Fibroblast of mammary gland (primary cell): ENCODE measurements at places on chromosomes 11 and 22.

DNA sequence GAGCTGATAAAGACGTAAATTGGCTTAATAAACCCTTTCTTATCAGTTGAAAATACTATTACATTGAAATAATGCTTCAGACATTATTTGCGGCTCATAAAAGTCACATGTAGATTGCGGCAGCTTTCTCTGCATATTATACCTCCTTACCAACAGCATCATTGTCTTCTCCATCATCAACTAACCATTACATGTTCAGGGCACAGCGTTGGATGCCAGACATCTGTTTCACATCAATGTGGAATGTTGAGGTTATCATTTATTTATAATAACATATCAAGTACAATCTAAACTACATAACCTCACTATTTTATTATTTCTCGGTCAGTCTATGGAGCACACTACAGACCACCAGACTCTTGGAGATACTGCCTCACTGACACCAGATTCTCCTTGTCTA is 573.8 kb upstream of the FAT3 start:
- no peak for DNase-seq

DNA sequence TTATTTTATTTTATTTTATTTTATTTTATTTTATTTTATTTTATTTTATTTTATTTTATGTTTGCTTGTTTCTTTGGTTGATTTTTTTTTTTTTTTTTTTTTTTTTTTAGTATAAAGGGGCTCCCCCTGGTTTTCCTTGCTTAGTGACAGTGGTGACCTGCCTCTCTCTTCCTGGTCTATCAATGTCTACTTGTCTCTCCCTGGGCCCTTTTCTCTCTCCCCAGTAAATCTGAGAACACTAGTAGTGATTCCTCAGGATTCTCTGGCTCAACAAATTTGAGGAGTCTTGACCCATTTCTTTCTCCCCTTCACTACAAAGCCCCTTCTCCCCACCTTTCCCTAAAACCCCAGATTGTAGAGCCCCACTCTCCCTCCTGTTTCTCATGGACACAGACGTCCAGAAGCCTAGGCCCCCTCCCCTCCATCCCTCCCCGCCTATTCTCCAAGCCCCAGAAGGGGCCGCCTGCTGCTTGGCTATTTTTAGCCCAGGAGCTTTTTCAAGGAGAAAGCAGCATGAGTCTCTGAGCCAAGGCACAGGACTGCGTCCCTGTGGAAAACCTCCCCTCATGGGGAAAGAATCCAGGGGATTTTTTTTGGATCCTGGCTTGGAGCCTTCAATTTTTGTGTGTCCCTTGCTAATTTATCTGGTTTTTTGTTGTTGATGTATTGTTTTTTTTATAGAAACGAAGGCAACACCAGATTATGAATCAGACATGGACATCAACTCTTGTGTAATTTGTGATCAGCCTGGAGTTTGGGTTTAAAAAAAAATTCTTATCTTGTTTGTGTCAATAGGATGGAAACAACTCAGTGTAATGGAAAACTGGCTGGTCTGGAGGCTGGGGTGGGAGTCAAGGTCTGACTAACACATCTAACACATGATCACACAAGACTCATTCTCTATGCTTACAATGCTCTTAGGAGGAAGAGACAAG is 17.5 kb upstream of the ACCSL start:
- DNase-seq, result peak; percentile 94

DNA sequence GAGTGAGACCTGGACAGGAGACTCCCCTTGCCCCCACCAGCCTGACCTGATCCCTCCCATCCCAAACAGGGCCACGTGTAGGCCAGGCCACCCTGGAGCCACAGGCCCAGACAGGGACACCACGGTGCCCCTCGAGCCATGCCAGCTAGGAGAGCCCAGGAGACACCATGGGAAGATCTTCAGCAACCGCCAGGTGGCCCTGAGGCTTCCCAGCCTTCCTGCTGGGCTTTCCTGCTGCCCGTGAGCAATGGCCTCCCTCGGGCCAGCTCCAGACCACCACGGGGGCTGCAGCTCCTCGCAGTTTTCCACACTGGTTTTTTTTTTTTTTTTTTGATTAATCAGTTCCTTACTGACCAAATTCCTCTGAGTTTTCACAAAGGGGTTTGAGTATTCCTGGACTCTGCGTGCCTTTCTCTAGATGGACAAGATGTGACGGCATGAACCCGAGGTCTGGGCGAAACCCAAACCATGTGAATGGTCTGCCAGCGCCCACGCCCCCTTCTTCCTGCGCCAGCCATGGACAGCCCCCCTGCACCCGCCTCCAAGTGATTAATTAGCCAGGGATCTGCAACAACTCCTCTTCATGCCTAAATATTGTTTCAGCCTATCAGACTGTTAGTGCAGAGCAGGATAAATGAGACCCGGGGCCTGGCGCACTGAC is 40.9 kb downstream of the TBX1 start:
- peak; percentile 85 for DNase-seq

DNA sequence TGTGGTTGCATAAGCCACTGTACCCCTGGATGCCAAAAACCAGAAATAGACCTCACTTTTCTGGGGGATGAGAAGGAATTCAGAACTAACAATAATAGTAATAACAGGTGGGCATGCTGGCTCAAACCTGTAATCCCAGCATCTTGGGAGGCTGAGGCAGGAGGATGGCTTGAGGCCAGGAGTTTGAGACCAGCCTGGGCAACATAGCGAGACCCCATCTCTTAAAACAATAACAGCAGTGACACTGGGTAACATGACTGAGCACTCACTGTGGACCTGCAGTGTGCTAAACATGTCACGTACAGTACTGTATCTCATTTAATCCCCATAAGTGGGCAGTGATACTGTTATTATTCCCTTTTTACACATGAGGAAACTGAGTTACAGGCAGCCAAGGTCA is 10.0 kb downstream of the FLRT1 start:
- DNase-seq, result no peak

GRCh38 chr11:127496165-127496564 is 495.6 kb upstream of the KIRREL3 start:
- no peak for DNase-seq

GRCh38 chr11:111741751-111742150 is 24.4 kb downstream of the PPP2R1B start:
- DNase-seq, result no peak

DNA sequence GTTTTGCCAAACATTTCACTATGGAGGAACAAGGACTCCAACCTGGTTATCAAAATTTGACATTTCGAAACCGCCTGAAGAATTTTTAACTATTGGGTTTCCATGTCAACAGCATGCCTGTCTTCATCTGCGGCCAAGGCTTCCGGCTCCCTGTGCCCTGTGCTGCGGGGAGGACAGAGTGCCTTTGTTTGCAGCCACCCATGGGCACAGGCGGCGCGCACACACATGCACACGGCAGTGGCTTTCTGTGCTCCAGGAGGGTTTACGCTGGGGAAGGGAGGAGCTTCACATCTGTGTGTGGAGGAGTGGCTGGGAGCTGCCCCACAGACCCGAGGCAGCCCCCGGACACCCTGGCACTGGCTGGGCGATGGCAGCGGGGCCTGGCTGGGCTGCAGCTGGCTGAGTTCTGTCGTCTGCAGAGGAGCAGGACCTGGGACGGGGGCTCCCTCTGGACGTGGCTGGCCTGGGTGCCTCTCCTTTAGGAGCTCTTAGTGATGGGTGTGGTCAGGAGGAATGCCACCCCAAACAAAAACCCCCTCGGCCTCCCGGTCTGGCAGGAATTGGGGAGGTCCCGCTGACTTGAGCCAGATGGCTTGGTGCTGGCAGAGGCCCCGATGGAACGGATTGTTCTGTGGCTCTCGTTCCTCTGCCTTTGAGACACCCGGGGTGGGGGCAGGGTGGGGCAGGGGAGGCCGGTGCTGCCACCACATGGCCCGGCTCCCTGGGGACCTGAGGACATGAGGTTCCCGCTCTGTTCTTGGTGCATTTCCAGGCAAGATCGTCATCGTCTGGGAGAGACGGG is 1290.9 kb downstream of the BRD1 start:
- no peak for DNase-seq

DNA sequence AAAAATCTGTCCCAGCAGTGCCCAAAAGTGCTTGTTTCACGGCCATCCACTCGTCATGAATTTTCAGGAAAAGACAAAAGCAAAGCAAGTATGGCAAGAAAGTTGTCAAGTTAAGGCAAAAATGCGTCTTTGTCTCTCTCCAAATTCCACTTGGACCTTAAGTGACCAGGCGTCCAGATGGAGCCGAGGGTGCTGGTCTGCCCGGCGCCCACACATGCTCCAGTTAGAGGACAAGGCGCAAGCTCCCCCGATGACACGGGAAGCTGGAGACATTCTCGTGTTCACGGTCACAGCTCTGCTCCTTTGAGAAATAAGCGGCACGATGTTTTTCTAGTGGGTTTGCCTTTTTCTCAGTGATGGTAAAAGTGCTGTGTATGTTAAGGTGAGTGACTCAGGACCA is 219.0 kb downstream of the BRD1 start:
- DNase-seq, result no peak

DNA sequence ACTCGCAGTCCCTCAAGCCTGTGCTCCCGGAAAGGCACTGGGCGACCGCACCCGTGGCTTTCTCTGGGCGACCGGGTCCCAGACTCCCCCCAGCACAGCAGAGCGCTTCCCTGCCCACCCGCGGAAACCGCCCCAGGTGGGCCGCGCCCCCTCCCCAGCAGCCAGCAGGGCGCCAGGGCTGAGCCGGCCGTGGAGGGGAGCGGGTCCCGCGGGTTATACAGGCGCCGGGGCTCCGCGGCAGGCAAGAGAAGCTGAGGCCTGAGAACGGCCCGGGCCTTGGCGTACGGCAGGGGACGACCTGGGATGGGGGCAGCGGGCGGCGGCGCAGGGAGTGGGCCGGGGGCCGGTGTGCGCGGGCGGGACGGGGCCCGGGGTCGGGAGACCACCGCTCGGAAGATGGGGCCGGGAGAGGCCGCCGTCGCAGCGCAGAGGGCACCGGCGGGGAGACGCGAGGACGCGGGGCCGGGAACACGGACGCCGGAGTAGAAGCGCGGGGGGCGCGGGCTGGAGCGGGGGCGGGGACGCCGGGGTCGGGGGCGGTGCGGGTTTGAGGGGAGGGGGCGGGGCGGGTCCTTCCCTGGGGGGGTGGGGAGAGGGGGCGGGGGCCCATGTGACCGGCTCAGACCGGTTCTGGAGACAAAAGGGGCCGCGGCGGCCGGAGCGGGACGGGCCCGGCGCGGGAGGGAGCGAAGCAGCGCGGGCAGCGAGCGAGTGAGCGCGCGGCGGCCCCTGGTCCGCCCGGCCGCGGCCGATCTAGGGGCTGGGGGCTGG is at the start of gene MDK:
Gene MDK, plus strand, starts transcription at position 622 of the 771 bp plus-strand sequence. CDS start 389 bp downstream, outside the sequence.
- no peak for DNase-seq

- DNase-seq, result no peak
Observed at GRCh38 chr22:29258407-29259252, 9.2 kb downstream of the RHBDD3 start.

DNA sequence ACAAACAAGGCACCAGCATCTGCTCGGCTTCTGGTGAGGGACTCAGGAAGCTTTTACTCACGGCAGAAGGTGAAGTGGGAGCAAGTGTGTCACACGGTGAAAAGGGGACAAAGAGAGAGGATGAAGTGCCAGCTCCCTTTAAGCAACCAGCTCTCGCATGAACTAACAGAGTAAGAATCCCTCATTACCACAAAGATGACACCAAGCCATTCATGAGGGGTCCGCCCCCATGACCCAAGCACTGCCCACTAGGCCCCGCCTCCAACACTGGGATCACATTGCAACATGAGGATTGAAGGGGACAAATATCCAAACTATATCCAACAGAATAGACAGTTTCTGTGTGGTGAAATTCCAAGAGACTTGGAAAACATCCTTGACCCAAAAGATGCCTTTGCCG is 198.2 kb upstream of the POU2AF2 start:
- DNase-seq, result peak; percentile 15

GRCh38 chr11:75532200-75533048 is 6.7 kb upstream of the GDPD5 start:
- peak; percentile 53 for DNase-seq

GRCh38 chr11:116376054-116376453 is 396.7 kb downstream of the BUD13 start:
- no peak for DNase-seq

GRCh38 chr11:118180300-118180703 is 3.9 kb upstream of the SCN2B start:
- no peak for DNase-seq

- DNase-seq, result no peak
Observed at GRCh38 chr22:47303161-47303890, 540.9 kb downstream of the TBC1D22A start.

DNA sequence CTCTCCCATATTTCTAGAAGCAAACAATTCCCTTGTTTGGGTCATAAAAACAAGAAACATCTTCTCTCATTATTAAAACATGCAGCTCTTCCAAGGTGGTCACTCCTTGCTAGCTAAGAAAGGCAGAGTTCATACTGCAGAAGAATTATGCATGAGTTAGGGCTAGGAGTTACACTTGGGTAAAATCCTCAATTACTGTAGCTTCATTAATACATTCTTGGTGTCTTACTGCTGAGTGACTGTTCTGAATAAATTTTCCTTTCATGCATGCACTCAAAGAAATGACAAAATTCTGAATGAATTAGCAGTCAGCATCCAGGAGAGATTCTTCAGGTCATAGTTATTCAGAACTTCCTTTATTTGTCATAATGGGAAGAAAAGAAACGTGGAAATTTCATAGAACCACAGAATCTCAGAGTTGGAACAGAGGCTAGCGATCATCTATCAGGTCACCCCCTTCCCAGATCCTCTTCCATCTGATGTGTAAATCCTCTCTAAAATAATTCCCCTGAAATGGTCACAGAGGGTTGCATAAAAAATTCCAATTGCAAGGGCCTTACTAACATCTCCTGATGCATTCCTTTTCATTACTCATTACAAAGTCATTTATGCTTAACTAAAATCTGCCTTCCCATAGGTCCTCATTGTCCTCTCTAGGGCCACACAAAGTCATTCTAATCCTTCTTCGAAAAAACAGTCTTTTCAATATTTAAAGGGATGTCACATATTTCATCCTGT is 771.5 kb downstream of the DLG2 start:
- peak; percentile 55 for DNase-seq

- DNase-seq, result no peak
Observed at GRCh38 chr11:67024410-67024809, 1.5 kb downstream of the SYT12 start.

- DNase-seq, result no peak
Observed at GRCh38 chr11:7527029-7527428, 13.2 kb downstream of the PPFIBP2 start.

- DNase-seq, result no peak
Observed at GRCh38 chr22:19290400-19291217, 910 bp downstream of the CLTCL1 start.

GRCh38 chr22:30511109-30511508 is 5.6 kb upstream of the SEC14L4 start:
- no peak for DNase-seq
